Suppressor macrophage treated with lipopolysaccharide for 1 hour (primary cell): ENCODE measurements at places on chromosomes 12 and 14.

DNA sequence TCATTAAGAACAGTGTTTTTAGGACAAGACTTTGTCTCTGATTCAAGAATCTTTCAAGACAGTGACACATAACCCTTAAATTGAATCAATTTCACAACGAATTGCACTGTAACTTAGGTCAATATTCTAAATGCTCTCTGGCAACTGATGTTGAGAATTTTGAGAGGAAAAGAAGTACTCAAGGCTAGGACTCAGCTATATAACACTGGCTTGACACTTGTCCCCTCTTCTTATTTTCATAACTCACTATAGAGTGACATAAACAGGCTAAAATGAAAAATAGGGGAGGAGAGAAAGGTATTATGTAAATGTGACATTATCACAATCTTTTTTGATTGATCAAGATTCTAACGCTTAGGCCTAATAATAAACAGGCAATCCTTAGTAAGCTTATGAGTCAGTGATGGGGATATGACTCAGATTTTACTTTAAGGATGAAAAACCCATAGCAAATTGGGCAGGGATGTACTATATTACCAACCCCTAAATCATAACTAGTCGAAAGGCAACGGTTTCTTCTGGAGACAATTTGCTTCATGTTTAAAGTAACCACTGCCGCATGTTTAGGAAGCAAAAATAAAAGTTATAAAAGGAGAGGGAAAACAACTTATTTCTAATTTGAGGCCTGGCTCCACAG is 10.9 kb downstream of the BTG1 start:
- peak; percentile 55 for DNase-seq

GRCh38 chr14:101235335-101236103 is 325.8 kb upstream of the DIO3 start:
- peak; percentile 77 for DNase-seq

GRCh38 chr12:94186278-94187241 is 38.2 kb downstream of the PLXNC1 start:
- DNase-seq, result no peak

- no peak for DNase-seq
Observed at GRCh38 chr12:30898846-30899245, 27.7 kb upstream of the TSPAN11 start.
